A549 treated with CpdA at 1 μM for 4 hours (cell line): ENCODE measurements at places on chromosomes 7 and 10. TPM values are rescaled to one million over a fixed set of nuclear protein-coding genes. Genes with fewer than 3 reads are reported as not detected.

ST8SIA6 gene
- total RNA-seq = 0.07 to 0.13 TPM in 2 of 5 replicates, not detected in the others

C7orf57 gene
- total RNA-seq = 0.26 to 0.61 TPM (median 0.37 TPM) in 5 replicates

MYL7 gene
- total RNA-seq = not detected in 5 replicates

PTPRZ1 gene
- not detected in 5 replicates for total RNA-seq
